ENCODE measurements at places on chromosomes 3 and 15.

DNA sequence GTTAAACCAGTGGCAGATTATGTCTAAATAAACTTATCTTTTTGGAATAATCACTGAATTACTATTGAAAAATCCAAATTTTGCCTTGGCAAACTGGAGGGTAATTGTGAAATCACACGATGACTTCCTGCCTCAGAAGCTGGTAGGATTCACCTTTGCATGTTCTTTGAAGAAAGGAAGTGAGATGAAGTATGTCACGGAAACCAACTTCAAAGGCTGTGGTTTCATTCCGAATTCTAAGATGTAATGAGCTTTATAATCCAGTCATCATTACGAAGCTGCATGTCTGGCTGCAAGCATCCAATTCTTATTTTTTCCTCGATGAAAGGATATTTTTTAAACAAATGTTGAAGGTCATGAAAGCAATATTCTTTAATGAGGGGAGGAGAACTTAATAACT lies 15.0 kb upstream of the ZBED2 start:
- DNase-seq: no peak

DNA sequence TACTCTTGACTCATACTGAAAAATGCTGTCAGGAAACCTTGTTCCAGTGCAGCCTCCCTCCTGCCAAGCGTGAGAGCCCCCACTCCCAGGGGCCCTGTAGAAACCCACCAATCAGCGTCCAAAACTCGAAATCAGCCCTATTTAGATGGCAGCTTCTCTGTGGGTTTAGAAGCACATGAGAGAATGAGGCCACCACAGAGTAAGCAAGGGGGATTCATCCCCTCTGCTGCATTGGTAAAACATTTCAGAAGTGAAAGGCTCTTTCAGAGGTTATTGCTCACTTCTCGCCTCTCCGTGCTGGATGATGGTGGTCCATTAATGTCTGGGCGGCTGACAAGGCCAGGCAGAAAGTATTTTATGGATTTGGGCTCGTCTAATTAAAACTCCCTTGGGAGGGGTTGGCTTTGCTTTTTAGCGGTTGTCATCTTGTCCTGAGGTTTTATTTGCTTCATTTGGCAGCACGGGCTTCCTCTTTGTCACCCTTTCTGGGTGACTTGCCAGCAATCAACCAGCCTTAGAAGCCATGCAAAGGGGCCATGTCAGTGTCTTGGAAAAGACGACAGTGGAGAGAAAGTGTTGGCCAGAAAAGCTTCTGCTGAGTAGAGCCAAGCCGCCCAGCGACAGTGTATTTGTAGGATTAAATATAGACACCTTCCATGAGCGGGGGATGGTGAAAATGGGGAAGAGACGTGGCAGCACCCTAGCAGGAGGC lies 145.5 kb downstream of the ATP10A start:
- no peak for DNase-seq

- no peak for DNase-seq
Measured at GRCh38 chr3:109278546-109278945, 37.8 kb downstream of the DPPA2 start.

GRCh38 chr3:66035763-66036477 lies 2.8 kb downstream of the MAGI1 start:
- DNase-seq: no peak

GRCh38 chr3:76024640-76025039 lies 239.3 kb upstream of the ZNF717 start:
- no peak for DNase-seq

DNA sequence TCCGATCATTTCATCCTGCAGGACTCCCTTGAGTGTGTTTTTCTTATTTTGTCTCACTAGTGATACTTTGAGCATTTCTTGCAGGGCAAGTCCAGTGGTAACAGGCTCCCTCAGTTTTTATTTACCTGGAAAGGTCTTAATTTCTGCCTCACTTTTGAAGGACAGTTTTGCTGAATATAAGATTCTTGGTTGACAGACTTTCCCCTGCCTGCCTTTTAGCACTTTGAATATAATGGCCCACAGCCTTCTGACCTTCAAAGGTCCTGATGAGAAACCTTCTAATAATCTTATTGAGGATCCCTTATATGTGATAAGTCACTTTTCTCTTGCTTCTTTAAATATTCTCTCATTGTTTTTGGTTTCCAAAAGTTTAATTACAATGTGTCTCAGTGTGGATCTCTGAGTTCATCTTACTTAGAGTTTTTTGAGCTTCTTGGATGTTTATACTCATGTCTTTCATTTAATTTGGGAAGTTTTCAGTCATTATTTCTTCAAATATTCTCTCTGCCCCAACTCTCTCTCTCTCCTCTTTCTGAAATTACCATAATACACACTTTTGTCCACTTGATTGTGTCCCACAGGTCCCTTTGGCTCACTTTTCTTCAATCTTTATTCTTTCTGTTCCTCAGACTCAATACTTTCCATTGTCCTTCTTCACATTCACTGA lies 36.3 kb upstream of the ARIH1 start:
- DNase-seq: no peak

Measured in DMS79 (cell line).